Mesothelial cell of epicardium (in vitro differentiated cells): ENCODE measurements at places on chromosomes 1 and 21. TPM values are rescaled to one million over a fixed set of nuclear protein-coding genes. Genes with fewer than 3 reads are reported as not detected.
A peak's percentile ranks its signal among the peaks of the same experiment; 100 is the strongest.

Gene KCNH1
- 0.04 to 0.34 TPM (median 0.29 TPM) in 3 replicates for total RNA-seq

Gene PADI1
- 0.09 TPM in 1 of 3 replicates, not detected in the others for total RNA-seq

Gene TEX35
- total RNA-seq: not detected in 3 replicates

DNA sequence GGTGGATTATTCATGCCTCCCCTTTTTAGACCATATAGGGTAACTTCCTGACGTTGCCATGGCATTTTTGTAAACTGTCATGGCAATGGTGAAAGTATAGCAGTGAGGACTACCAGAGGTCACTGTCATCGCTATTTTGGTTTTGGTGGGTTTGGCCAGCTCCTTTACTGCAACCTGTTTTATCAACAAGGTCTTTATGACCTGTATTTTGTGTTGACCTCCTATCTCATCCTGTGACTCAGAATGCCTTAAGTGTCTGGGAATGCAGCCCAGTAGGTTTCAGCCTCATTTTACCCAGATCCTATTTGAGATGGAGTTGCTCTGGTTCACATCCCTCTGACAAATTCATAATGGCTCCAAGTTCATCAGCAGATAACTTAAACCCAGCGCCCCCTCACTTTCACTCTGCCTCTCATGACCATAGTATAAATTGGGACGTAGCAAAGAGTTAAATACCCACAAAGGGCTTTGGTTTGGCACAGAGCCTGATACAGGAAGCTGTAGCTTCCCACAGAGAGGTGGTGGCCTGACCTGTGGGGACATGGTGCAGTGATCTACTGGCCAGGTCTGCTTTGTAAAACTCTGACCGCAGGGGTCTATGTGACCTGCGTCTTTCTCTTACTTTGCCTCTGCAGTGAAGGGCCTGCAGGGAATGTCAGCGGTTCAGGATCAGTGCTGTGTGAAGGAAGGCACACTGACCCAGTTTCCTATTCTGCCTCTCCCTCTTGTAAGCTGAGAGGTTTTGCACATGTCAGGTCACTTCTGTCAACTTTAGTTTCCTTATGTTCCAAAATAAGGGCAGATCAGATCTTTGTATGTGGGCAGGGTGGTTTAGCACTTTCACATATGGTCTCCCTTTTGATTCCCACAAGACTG lies 78.1 kb upstream of the ZNF644 start:
- H3K27me3 ChIP-seq: no peaks in the 10 kb centered on the region
- H3K4me1 ChIP-seq: peaks cover 8% of the 10 kb centered on the region
- H3K27ac ChIP-seq: no peak overlapping the region
- no peak overlapping the region for H3K4me3 ChIP-seq

GRCh38 chr1:180246579-180246978 lies 16.5 kb downstream of the LHX4 start:
- H3K27ac ChIP-seq: no peak overlapping the region
- H3K36me3 ChIP-seq: no peaks in the 10 kb centered on the region
- DNase-seq: no peak
- H3K27me3 ChIP-seq: peaks cover 57% of the 10 kb centered on the region
- H3K4me3 ChIP-seq: no peak overlapping the region

GRCh38 chr1:68963353-68963752 lies 466.5 kb upstream of the DEPDC1 start:
- no peaks in the 10 kb centered on the region for H3K4me1 ChIP-seq
- no peak overlapping the region for H3K27ac ChIP-seq
- H3K36me3 ChIP-seq: no peaks in the 10 kb centered on the region
- H3K4me3 ChIP-seq: no peak overlapping the region
- H3K27me3 ChIP-seq: peaks cover 6% of the 10 kb centered on the region

- no peak overlapping the region for H3K27ac ChIP-seq
- peaks cover 13% of the 10 kb centered on the region for H3K4me1 ChIP-seq
- H3K4me3 ChIP-seq: no peak overlapping the region
- H3K27me3 ChIP-seq: peaks cover 2% of the 10 kb centered on the region
- DNase-seq: no peak
These were observed 419.6 kb downstream of the RWDD3 start for GRCh38 chr1:95653618-95654017.

DNA sequence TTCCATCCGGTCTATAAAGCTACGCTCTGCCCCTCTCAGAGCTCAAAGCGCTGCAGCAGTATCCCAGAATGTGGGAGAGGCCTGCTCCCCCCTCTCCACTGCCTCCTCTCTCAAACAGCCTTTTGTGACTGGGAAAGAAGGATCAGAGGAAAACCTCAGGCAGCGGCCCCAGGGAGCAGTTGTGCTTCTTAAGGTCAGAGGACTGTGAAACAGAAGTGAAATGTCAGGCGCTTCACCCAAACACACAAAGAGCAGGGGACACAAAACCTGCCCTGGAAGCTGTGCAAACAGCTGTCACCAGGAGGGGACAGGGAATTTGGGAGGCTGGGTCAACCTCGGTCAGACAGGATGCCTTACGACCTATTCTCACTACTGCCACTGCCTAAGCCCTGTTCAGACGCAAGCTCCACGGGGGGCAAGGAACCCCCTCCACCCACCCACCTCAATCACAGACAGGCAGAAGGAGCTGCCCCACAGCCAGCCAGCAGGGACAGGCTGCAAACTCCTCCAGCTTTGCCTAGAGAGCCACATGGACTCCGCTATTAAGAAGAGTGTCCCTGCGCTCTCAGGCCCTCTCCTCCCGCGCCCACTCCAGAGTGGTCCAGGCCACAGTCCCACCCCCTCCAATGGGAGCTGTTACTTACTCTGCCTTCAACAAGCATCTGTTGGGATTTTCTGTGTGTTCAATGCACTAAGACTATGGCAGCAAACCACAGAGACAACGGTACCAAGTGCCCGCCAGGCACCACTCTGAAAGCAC lies 14.6 kb downstream of the SSBP3 start:
- H3K27ac ChIP-seq: peak overlapping the region; percentile 68
- H3K4me1 ChIP-seq: peaks cover 9% of the 10 kb centered on the region
- H3K36me3 ChIP-seq: peaks cover 28% of the 10 kb centered on the region
- no peak for DNase-seq

- H3K4me3 ChIP-seq: no peak overlapping the region
- H3K27ac ChIP-seq: no peak overlapping the region
- no peaks in the 10 kb centered on the region for H3K36me3 ChIP-seq
- no peak for DNase-seq
These were observed 15.3 kb upstream of the TGFBR3 start for GRCh38 chr1:91901231-91901630.

DNA sequence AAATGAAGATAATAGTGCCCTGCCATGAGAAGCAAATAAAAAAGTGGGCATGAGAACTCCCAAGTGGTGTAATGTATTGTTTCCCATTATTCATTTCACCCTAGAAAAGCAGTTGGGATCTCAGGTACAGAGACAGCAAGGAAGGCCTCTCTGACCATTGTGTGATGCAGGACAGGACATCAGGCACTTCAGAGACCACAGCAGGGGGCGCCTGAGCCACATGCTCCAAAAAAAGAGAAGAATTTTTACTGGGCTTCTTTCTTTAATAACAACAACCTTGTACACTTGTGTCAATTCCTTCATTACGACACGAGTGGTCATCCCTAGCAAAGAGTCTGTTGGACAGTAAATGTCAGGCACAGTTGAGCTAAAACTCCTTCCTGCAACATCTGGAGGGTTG lies 533.3 kb downstream of the OMA1 start:
- H3K27ac ChIP-seq: no peak overlapping the region
- no peak for DNase-seq
- no peak overlapping the region for H3K4me3 ChIP-seq
- peaks cover 12% of the 10 kb centered on the region for H3K27me3 ChIP-seq

DNA sequence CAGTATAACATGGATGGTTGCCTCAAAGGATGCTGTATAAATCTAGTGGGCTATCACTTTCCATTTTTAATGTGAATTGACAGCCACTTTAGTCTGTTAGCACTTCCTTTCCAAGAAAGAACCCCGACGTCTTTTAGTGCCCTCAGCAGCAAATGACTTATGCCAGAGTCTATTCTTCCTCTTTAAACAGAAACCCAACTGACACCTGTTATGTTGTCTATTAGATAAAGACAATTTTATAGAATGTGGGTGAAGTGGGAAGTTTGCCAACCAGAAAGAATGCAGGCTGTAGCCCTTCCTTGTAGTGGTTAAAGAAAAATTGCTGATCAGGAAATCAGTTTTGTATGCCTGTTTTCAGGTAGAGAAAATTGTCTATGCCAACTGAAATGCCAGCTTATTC lies 344.9 kb downstream of the ZNF326 start:
- H3K36me3 ChIP-seq: no peaks in the 10 kb centered on the region
- no peak for DNase-seq
- peaks cover 7% of the 10 kb centered on the region for H3K27me3 ChIP-seq
- no peak overlapping the region for H3K4me3 ChIP-seq

DNA sequence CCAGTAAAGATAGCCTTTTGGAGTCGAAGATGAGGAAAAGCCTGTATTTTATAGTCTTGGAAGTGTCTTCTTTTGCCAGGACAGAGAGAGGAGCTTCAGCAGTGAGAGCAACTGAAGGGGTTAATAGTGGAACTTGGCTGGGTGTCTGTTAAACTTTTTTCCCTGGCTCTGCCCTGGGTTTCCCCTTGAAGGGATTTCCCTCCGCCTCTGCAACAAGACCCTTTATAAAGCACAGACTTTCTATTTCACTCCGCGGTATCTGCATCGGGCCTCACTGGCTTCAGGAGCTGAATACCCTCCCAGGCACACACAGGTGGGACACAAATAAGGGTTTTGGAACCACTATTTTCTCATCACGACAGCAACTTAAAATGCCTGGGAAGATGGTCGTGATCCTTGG lies at the start of gene VCAM1:
Gene VCAM1, plus strand, starts transcription at position 253 of the 400 bp plus-strand sequence. Its CDS starts 119 bp downstream, at position 372.
- no peak for DNase-seq
- peaks cover 14% of the 10 kb centered on the region for H3K4me1 ChIP-seq
- peak within 1 kb of the TSS; percentile 64 for H3K4me3 ChIP-seq

DNA sequence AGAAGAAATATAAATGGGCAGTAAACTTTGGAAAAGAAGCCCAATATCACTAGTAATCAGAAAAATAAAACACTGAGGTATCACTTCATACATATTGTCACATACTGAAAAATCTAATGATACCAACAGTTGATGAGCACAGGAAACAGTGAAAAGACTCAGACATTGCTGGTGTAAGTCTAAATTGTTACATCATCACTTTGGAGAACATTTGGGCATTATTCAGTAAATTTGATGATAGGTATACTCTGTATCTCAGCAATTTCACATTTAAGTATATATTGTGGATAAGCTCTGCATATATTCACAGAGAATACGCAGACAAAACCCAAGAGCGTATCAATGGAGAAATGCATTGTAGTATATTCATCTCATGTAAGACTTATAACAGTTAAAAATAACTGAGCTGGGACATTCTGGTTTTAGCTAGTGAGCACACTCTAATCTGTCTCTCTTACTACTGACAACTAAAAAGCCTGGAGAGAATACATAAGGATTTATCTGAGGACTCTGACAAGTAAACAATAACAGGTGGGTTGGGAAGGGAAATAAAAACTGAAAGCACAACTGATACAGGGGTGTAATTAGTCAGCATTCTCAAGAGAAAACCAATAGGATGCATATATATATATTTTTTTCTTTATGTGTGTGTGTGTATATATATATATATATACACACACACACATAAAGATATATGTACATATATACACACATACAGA lies 212.7 kb upstream of the JUN start:
- H3K4me3 ChIP-seq: no peak overlapping the region
- H3K27ac ChIP-seq: no peak overlapping the region
- DNase-seq: no peak
- H3K36me3 ChIP-seq: peaks cover 5% of the 10 kb centered on the region
- no peaks in the 10 kb centered on the region for H3K27me3 ChIP-seq

GRCh38 chr1:119565131-119565772 lies 58.2 kb downstream of the HSD3B1 start:
- H3K4me1 ChIP-seq: peaks cover 28% of the 10 kb centered on the region
- no peaks in the 10 kb centered on the region for H3K27me3 ChIP-seq
- no peak overlapping the region for H3K4me3 ChIP-seq

GRCh38 chr1:61332196-61332753 lies 249.9 kb downstream of the NFIA start:
- no peak for DNase-seq
- H3K36me3 ChIP-seq: peaks cover 18% of the 10 kb centered on the region
- H3K4me1 ChIP-seq: peaks cover 43% of the 10 kb centered on the region
- H3K27me3 ChIP-seq: no peaks in the 10 kb centered on the region
- H3K4me3 ChIP-seq: no peak overlapping the region

- no peak overlapping the region for H3K27ac ChIP-seq
- H3K36me3 ChIP-seq: peaks cover 15% of the 10 kb centered on the region
- H3K4me3 ChIP-seq: no peak overlapping the region
- no peaks in the 10 kb centered on the region for H3K27me3 ChIP-seq
- no peak for DNase-seq
- no peaks in the 10 kb centered on the region for H3K4me1 ChIP-seq
These were observed 3.0 kb upstream of the TNFRSF4 start for GRCh38 chr1:1216770-1217620.
